Placental pericyte (primary cell): ENCODE measurements at places on chromosomes 5 and 9. TPM values are rescaled to one million over a fixed set of nuclear protein-coding genes. Genes with fewer than 3 reads are reported as not detected.

Gene ARAP3
- 6.1 and 20.0 TPM in 2 replicates for total RNA-seq

Gene SERF1B
- total RNA-seq = 7.2 and 10.3 TPM in 2 replicates

Gene ACOT12
- total RNA-seq = 0.57 and 0.66 TPM in 2 replicates

Gene TOMM5
- 55.8 and 115 TPM in 2 replicates for total RNA-seq

Gene HSPB3
- total RNA-seq = 1.0 and 3.1 TPM in 2 replicates

Gene DOK3
- 2.2 and 4.2 TPM in 2 replicates for total RNA-seq

Gene SVEP1
- 16.2 and 98.9 TPM in 2 replicates for total RNA-seq

Gene IFNA21
- total RNA-seq = not detected in 2 replicates

Gene PRELID2
- 10.5 and 13.7 TPM in 2 replicates for total RNA-seq

Gene TMEM215
- not detected in 2 replicates for total RNA-seq

Gene ZDHHC12
- 67.0 and 73.5 TPM in 2 replicates for total RNA-seq

Gene DHX29
- total RNA-seq = 23.4 and 51.8 TPM in 2 replicates

Gene PHF24
- total RNA-seq = not detected in 2 replicates

Gene GAS1
- 10.3 and 12.6 TPM in 2 replicates for total RNA-seq

Gene TICAM2
- 1.1 and 9.7 TPM in 2 replicates for total RNA-seq

Gene PCDHA6
- 0.14 and 0.44 TPM in 2 replicates for total RNA-seq

Gene CARTPT
- not detected in 2 replicates for total RNA-seq

Gene SLC36A3
- not detected in 2 replicates for total RNA-seq

Gene IL13
- total RNA-seq = not detected in 2 replicates

Gene ADAMTSL2
- 0.57 and 17.7 TPM in 2 replicates for total RNA-seq

Gene PCDHA4
- under 0.01 and 0.14 TPM in 2 replicates for total RNA-seq

Gene TAF11L5
- not detected in 2 replicates for total RNA-seq

Gene PCDH12
- under 0.01 TPM in 1 of 2 replicates, not detected in the other for total RNA-seq

Gene EDIL3
- 8.1 and 54.3 TPM in 2 replicates for total RNA-seq

Gene MYO10
- 239 and 265 TPM in 2 replicates for total RNA-seq

Gene MARCOL
- total RNA-seq = not detected in 2 replicates

Gene GRXCR2
- total RNA-seq = not detected in 2 replicates

Gene ADAMTS2
- total RNA-seq = 8.1 and 33.2 TPM in 2 replicates

Gene IFNA7
- total RNA-seq = not detected in 2 replicates

Gene RAB14
- 23.0 and 33.6 TPM in 2 replicates for total RNA-seq
